ENCODE measurements at places on chromosomes 6 and 20. TPM values are rescaled to one million over a fixed set of nuclear protein-coding genes. Genes with fewer than 3 reads are reported as not detected.

The C6orf58 gene
- not detected for total RNA-seq

The NFATC2 gene
- 51.4 TPM for total RNA-seq

The HUS1B gene
- total RNA-seq = 1.8 TPM

The MARCKS gene
- total RNA-seq = 8.4 TPM

The TPD52L2 gene
- total RNA-seq = 89.3 TPM

The DNMT3B gene
- total RNA-seq = 0.63 TPM

The SNX5 gene
- total RNA-seq = 168 TPM

The NECAB3 gene
- 11.8 TPM for total RNA-seq

The CCM2L gene
- not detected for total RNA-seq

The TOX2 gene
- total RNA-seq = 0.87 TPM

The WFDC5 gene
- total RNA-seq = not detected

The SRMS gene
- not detected for total RNA-seq

The SCRT2 gene
- not detected for total RNA-seq

The LY6G6C gene
- not detected for total RNA-seq

The GGTLC1 gene
- total RNA-seq = not detected

The SNAI1 gene
- total RNA-seq = 1.3 TPM

The MOG gene
- total RNA-seq = not detected

The RAB44 gene
- total RNA-seq = 0.05 TPM

The EGFL8 gene
- total RNA-seq = 6.4 TPM

The KIF25 gene
- not detected for total RNA-seq

The ATAT1 gene
- total RNA-seq = 5.9 TPM

The SLPI gene
- total RNA-seq = 0.83 TPM

The RSPO3 gene
- total RNA-seq = not detected

The RBPJL gene
- 0.19 TPM for total RNA-seq

The NEDD9 gene
- 19.1 TPM for total RNA-seq

The PLTP gene
- 3.3 TPM for total RNA-seq

The SOBP gene
- 1.8 TPM for total RNA-seq

The KIAA1755 gene
- not detected for total RNA-seq

The OR2H2 gene
- not detected for total RNA-seq

The DDO gene
- not detected for total RNA-seq

The GPX5 gene
- total RNA-seq = not detected

The IYD gene
- total RNA-seq = not detected

The BPIFB2 gene
- not detected for total RNA-seq
